B cell (primary cell): ENCODE measurements at places on chromosomes 1 and 21. TPM values are rescaled to one million over a fixed set of nuclear protein-coding genes. Genes with fewer than 3 reads are reported as not detected.

The KLF17 gene
- not detected in 2 replicates for total RNA-seq

The TIE1 gene
- 0.10 TPM in 1 of 2 replicates, not detected in the other for total RNA-seq

The MTR gene
- 49.1 and 50.4 TPM in 2 replicates for total RNA-seq

The PCP4 gene
- total RNA-seq: not detected in 2 replicates

The RCOR3 gene
- total RNA-seq: 120 and 124 TPM in 2 replicates

The DIO1 gene
- not detected in 2 replicates for total RNA-seq

The TEDDM1 gene
- total RNA-seq: not detected in 2 replicates

The VHLL gene
- total RNA-seq: 0.49 TPM in 1 of 2 replicates, not detected in the other

The SPRR2E gene
- total RNA-seq: not detected in 2 replicates

The GJA8 gene
- total RNA-seq: not detected in 2 replicates

The SLC25A34 gene
- total RNA-seq: 5.4 and 7.0 TPM in 2 replicates

The OLFML3 gene
- 0.32 and 0.61 TPM in 2 replicates for total RNA-seq

The URB2 gene
- 9.6 and 11.2 TPM in 2 replicates for total RNA-seq

The TMEM200B gene
- not detected in 2 replicates for total RNA-seq

The ATP5IF1 gene
- total RNA-seq: 81.1 and 88.1 TPM in 2 replicates

The CLCA4 gene
- total RNA-seq: not detected in 2 replicates

The VASH2 gene
- not detected in 2 replicates for total RNA-seq

The SLFNL1 gene
- total RNA-seq: 1.2 and 1.4 TPM in 2 replicates

The CD48 gene
- 252 and 255 TPM in 2 replicates for total RNA-seq

The TBX15 gene
- total RNA-seq: 0.15 and 0.17 TPM in 2 replicates

The USH2A gene
- not detected in 2 replicates for total RNA-seq

The ARL8A gene
- total RNA-seq: 66.8 and 70.7 TPM in 2 replicates

The IVL gene
- not detected in 2 replicates for total RNA-seq
